ENCODE measurements at places on chromosomes 3 and 15.

DNA sequence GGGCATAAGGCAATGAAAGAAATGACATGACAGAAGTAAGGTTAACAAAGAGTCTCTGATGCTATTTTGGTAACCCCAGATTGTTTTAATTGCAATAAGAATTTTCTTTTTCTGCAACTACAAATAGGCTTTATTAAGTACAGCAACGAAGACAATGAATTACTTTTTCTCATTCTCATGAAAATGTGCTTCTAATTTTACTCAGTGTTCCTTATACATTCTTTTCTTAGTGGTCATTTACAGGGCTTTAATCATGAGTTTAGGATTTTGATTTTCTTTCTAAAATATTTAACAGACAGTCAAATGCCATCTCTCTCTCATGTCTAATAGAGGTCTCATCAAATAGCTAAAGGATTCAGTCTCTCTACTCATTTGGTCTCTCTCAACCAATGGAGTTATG lies 452.1 kb downstream of the RAP2B start:
- DNase-seq: no peak

- DNase-seq: no peak
Measured at GRCh38 chr15:36401586-36401966, 177.8 kb upstream of the CDIN1 start.

GRCh38 chr15:66663664-66664063 lies 38.4 kb upstream of the SMAD6 start:
- DNase-seq: no peak

DNA sequence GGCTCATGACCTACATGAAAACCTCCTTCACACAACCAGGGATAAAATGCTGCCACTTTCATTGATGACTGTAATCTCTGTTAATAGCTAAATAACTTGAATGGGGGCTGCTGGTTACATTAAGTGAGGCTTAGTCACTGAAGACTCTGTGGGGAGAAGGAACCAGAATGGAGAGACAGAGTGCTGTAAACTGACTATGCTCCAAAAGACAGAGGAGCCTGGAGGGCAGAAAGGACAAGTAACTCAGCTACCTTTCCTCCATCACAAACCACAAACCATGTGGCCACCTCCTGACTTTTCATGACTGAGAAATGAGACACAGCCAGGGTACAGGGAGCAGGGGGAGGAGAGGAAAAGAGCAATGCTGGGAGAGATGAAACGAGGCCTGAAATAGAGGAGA lies 97.1 kb upstream of the TRIM42 start:
- peak; percentile 18 for DNase-seq

DNA sequence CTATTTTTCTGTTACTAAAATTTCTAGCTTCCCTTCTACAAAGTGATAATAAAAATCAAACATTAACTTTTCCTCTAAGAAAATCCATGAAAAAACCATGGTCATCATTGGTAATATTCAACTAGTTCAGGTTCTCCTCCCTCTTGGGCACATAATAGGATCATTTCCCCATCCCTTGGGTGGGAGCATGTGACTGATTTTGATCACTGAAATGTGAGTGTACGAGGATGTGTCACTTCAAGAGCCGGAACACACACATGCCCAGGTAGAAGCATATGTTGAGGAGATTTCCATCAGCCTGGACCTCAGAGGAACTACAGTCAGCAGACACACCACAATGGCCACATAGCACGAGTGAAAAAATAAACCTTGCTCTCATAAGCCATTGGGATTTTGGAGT lies 36.1 kb downstream of the AP3S2 start:
- no peak for DNase-seq

DNA sequence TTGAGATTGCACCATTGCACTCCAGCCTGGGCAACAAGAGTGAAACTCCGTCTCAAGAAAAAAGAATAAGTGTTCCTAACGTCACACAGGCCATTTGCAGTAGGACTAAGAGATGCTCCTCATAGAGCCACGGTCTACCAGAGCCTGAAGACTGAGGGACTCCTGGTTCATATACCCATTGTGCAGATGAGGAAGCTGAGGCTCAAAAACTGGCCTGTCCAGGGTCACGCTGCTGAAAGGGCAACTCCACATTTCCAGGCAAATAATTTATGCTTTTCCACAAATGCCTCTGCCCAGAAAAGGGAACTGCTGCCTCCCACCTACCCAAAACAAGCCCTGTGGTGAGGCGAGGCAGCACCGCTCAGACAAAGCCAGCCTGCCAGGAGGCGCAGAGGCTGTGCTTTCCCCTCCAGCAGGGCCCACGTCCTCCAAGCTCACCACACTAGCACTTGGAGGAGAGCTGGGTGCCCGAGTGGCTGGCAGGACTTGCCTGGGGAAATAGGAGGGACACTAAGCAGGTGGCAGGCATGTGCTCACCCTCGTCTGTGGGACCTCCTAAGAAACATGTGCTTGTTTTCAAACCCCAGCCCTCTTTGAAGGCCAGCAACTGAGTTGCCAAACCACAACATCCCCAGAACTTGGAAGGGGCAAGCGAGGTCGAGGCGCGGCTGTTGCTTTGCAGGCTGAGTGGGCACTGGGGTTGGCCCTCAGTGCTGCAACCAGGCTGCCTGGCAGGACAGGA lies 195.6 kb downstream of the XXYLT1 start:
- no peak for DNase-seq

DNA sequence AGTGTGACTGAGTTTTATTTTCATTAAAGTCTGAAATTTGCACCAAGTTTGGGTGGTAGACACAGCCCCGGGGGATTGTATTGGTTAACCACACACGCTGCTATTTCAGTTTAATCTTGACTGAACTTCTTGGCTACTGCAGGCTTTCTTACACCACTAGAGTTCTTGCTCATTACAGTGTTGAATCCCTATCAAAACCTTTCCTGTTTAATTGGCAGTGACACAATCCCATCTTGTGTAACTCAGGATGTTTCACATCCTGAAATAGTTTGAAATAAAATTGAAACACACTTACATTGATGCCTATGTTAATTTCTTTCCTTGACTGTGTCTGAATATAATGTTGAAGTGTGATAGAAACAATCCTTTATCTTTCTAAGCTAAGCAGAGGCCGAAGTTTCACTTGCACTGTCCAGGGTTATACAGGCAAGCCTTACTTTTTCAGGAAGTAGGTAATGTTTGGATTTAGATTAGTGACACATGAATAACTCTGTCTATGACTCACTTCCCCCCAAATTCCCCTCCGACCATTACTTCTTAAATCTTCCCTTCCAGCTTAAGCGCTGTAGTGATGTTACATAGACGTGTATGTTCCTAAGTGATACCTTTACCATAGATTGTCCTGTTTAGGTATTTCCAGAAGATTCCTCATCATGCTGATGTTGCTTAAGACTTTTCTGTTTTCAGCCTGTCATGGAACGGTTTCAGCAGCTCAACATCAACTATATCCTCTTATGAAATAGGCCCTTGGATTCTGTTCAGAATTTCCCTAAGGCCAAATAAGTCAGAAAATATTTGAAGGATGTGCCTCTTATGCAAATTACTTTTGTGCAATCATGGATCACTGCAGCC lies 16.8 kb downstream of the ATG7 start:
- peak; percentile 11 for DNase-seq

Measured in SK-MEL-5 (cell line).